B cell (primary cell): ENCODE measurements at places on chromosomes 4 and X.
A peak's percentile ranks its signal among the peaks of the same experiment; 100 is the strongest.

GRCh38 chr4:183636503-183636902 lies 22.5 kb downstream of the RWDD4 start:
- no peak for DNase-seq

DNA sequence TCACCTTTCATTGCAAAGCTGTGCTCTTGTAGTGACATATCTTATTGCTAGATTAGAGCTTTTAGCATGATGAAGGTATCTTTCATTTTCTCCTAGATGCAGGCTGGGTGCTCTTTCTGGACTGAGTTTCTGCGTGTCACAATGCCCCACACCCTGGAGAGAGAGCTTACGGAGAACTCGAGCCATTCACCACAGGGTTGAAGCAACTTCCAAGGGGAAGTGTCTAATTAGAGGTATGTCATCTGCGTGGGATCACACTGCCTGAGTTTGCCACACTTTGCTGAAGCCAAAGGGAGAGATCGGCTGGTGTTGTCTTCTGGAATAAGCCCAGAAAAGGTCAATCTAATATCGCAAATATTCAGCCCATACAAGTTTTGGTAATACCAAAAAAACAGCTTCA lies 179.3 kb upstream of the MBNL3 start:
- no peak for DNase-seq

- no peak for DNase-seq
These were observed 560.8 kb downstream of the FGF13 start for GRCh38 chrX:138150709-138151108.

GRCh38 chr4:7393601-7394575 lies 40.8 kb downstream of the PSAPL1 start:
- no peak for DNase-seq

GRCh38 chr4:154506253-154506652 lies 14.7 kb upstream of the DCHS2 start:
- DNase-seq: peak; percentile 58

DNA sequence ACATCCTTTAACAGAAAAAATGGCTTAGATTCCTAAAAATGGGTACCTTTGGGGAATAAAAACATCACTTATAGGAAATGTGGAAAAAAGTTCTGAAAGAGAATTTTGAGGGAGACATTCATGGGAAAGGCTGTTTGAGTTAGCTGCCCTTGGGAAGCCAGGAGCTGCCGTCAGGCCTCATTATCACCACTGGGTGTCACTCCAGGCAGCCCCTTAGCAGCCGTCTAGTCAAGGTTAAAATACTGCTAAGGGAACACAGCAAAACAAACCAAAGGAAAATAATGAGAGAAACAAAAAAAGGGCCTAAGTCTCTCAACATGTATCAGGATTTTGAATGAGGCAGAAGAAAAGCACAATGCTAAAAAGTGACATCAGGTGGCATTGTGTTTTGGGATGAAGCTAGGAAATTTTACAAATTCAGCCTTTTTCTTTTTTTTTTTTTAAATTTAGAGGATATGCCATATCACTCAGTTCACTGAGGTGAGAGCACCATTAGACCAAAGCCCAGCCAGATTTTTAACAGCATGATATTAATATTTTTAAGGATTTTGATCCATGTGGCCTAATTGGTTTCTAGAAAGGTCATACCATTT lies 235.3 kb downstream of the GPAT3 start:
- DNase-seq: no peak

DNA sequence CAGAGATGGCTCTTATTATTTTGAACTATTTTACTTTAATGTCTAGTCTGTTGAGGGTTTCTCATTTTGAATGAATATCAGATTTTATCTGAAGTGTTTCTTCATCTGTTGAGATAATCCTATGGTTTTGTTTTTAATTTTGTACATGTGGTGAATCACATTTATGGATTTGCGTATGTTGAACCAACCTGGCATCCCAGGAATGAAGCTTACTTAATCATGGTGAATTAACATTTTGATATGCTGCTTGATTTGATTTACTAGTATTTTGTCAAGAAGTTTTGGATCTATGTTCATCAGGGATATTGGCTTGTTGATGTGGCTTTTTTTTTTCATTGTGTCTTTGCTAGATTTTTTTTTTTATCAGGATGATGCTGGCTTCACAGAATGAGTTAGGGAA lies 2390.9 kb downstream of the PCDH7 start:
- DNase-seq: no peak
